ENCODE measurements at places on chromosomes 11 and 22.

GRCh38 chr11:19241260-19242178, 774 bp upstream of the E2F8 start:
- DNase-seq: peak; percentile 53

DNA sequence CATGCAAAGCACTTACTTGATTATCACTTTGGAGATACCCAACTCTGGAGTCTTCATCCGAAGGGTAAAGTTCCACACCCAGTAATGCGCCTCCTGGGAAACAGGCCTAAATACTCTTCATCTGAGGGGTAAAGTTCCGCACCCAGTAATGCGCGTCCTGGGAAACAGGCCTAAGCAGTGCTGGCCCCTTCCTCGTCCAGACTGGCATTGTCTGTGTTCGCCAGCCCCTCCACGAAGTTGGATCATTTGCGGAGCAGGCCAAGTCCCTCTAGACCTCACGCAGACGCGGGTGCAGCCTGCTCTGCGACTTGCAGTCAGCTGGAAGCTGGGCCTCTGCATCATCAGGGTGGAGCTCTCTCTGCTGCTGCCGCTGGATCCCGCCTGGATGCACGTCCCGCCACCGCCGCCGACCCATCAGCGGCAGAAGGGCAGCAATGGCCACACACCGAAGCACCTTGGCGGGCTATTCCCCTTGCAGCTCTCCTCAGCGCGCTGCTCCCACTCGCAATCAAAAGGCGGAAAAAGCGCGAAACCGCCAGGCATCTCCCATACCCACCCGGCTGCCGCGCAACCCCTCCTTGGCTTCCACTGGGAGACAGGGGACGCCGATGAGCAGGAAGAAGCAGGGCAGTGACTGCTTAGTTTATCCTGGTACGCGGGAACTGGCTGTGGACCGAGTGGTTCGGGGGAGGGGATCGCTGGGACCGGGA, 34.1 kb upstream of the GLYATL1 start:
- no peak for DNase-seq

DNA sequence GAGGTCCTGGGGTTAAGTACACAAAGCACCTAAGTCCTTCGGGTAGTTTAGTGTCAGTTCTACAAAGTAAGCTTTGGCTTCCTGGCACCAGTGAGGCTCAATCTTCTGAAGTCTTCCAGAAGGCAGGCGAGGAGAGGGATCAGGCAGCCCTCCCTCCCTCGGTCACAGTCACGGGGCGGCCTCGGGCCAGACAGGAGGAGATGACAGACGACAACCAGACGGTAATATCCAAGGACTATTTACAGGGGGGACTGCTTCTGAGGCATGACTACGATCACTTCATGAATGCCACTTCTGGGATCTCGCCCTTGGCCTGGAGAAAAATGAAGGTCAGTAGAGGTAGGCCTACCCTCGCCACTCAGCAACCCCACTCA, 383 bp upstream of the TMEM223 start:
- no peak for DNase-seq

GRCh38 chr11:68439355-68440065, 21.0 kb upstream of the PPP6R3 start:
- DNase-seq: no peak

GRCh38 chr11:9615031-9615451, 41.6 kb downstream of the WEE1 start:
- DNase-seq: no peak

DNA sequence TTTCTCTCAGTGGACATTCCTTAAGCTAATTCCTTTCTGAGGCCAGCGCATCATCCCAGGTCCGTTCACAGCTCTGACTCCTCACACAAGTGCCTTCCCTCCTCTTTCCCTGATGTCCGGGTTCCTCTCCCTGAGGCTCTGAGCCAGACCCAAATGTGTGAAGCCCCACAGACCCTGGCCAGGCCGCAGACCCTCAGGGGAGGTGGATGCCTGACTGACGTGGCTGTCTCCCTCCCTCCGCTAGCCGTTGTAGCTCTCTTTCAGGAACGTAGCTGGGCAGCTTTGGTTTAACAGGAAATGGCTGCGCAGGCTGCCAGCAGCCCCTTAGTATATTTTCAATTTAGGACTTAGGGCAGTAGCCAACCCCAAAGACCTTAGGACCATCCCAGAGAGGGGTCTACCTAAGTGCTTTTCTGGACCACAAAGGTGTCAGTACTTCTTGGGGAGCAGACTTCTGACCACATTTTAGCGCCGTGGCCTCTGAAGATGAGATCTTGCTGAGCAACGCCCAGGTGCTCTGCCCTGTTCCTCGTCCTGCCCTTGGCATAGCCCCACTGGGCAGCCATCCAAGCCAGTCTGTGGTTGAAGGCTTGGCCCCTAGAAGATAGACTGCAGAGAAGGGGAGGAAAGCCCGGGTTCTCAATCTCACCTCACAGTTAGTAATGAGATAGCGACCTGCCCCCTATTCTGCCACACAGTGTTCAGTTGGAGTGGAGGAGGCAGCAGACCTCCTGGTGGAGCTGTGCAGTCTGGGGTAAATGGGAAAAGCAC, 27.0 kb downstream of the MYBPC3 start:
- no peak for DNase-seq

DNA sequence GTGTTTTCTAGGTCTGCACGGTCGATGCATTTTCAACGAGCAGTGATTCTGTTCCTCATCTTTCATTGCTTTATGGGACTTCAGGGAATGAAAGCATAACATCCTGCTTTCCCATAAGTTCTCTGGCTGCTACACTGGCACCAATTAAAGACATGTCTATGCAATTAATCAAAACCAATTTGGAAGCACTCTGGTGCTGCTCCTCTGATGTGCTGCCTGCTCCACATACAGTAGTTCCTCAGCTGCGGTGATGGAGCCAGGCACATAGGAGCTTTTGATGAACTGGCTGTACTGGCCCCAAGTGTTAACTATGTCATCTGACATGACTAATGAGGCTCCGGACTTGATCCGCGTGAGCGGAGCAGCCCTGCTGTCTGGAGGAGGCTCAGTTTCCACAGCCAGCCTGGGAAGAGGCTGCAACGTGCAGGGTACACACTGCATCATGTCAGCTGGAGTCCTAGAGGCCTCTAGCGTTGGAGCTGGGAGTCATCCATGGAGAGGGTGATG, 29.8 kb downstream of the GVQW3 start:
- DNase-seq: no peak

- DNase-seq: no peak
Measured at GRCh38 chr22:27409299-27409698, 392.3 kb downstream of the MN1 start.

GRCh38 chr11:116637766-116638165, 135.0 kb downstream of the BUD13 start:
- DNase-seq: no peak

- no peak for DNase-seq
Measured at GRCh38 chr11:456533-456932, 6.5 kb downstream of the PTDSS2 start.

- DNase-seq: peak; percentile 38
Measured at GRCh38 chr11:2571598-2572281, 126.9 kb downstream of the KCNQ1 start.

GRCh38 chr11:74966651-74967050, 17.6 kb downstream of the SPCS2 start:
- DNase-seq: no peak

GRCh38 chr11:73387594-73388264, 11.5 kb downstream of the RELT start:
- no peak for DNase-seq

DNA sequence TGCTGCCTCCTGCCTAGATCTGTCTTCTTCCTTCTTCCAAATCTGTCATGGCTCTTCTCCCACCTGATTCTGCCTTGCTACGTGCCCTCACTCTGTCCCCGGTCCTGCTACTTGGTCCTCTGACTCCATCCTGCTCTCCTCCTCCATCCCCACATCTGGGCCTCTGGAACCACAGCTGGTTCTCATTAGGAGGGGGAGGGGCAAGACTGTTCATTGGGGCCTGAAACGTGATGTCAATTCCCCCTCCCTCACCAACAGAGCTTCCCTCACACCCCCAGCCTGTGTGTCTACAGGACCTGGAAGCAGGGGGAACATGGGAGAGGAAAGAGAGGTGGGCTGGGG, 9.1 kb downstream of the DCHS1 start:
- DNase-seq: no peak

- no peak for DNase-seq
Measured at GRCh38 chr11:43580735-43581369, 99.7 kb upstream of the HSD17B12 start.

DNA sequence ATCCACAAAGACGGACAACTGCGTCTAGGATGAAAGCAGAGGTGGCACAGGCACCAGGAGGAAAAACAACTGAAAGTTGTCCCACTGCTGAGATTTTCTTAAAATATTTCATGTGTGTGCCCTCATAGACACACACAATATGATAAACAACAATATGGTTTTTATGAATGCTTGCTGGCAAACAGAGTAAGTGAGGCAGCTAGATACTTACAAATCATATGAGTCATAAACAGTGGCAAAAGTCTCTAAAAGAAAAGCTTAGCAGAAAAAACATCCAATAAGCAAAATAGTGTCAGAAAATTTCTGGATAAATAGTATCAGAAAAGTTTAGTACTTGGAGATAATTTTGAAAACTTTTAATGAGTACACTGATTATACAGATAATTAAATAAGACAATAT, 101.2 kb upstream of the DDI1 start:
- no peak for DNase-seq

DNA sequence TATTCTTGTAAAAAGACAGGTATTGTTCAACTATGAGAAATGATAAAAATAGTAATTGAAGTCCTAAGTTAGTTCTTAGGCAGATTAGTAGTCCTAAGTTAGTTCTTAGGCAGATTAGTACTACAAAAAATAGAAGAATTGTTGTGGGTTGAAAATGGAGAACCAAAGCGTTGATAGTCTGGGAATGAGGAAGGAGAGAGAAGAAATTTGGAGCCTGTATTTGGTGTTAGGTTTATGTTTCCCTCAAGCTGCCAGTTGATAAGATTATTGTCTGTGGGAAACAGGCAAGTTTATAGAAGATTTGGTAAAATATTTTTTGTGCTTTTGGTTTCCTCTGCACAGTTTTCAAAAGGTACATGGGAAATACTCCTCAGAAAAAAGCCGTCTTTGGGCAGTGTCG, 3.6 kb downstream of the BCO2 start:
- DNase-seq: no peak

DNA sequence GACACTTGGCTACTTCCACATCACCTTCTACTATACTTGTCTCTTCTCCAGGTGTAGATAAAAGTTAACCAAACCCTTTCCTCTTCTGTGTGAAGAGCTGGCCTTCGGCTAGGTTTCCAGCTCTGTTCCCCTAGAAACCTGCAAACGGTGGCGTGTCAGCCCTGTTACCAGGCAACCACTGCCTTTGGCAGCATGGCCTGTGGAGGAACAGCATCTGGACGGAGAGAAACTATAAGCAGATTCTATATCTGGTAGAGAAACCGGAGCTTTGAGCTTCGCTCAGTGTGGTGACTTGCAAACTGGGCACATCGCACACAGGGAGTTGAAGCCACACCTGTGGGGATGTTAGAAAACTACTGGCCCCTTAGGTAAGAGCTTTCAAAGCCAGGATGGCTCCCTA, 35.9 kb downstream of the ARAP1 start:
- DNase-seq: no peak

DNA sequence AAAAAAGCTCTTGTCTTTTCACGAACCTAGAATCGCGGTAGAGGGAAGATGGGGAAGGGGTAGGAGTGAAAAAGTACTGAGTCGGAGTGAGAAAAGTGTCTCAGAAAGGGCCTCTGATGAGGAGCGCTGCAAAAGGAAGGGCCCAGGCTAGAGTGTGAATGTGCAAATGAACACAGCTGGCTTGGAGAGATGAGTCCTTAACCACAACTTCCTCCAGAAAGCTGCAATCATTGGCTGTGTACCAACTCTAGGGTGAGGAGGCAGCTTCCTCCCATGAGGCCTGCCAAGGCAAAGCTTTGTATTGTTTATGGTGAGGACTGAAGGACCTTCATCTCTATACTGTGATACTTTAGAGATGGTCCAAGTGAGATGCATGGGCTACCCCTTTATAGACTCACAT, 566.9 kb upstream of the ANO5 start:
- DNase-seq: no peak

- DNase-seq: no peak
Measured at GRCh38 chr11:1838077-1838425, 730 bp upstream of the TNNI2 start.

DNA sequence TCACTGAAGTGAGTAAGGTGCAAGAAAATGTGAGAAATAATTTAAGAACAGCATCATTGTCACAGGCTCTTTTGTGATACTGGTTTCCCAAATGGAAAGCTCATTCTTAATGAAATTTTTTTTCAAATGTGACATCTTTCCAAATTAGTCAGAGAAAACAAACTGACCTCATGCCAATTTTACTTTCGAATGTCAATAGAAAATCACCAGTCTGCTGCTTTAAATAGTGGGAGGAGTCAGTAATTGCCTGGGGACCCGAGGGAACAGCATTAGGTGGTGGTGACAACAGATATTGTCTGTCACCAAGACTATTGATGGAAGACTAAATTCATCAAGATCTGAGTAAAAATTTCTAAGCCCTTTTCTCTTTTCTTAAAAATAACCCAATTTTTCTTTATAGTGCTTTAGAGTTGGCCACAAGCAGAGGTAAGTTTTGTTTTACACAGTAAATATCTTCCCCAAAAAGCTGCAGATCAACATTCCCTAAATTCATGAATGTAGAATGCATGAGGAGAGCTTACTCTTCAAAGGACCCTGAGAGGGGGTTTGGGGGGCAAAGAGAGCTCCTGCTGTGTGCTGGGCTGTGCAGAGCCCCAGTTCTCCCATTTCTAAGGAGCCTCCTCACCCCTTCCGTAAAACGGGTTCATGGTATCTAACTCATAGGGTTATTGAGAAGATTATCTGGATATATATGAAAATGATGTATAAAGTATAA, 95.1 kb downstream of the PIWIL4 start:
- DNase-seq: no peak

DNA sequence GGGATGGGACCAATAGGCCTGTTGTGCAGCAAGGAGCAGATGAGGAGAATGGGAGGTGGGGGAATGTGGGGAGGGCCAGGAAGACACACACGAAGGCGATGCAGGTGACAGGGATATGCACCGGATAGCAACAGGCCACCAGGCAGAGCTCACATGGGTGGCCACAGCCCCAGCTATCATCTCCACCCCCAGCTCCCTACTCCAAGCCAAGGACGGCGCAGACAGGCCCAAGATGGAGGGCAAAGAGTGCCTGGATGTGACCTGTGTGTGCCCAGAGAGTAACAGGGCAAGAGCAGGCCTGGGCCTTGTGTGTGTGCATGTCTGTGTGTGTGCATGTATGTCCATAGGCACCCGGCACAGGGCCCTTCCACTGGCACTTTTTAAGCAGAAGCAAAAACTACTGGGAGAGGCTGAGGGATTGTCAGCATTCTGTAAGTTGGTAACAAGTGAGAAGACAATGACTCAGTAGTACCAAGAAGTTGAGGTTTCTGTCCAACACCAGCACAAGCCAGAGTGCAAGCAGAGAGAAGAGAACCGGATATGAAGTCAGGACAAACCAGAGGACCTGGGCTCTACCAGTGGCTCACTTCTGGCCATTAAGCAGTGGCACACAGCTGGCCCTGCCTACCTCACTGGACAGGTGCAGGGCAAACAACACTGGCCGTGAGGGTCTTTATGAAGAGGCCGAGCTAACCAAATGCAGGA, 36.4 kb downstream of the NRXN2 start:
- no peak for DNase-seq
